Myometrial cell (primary cell): ENCODE measurements at places on chromosomes 16 and 17. TPM values are rescaled to one million over a fixed set of nuclear protein-coding genes. Genes with fewer than 3 reads are reported as not detected.

Gene QRICH2
- 0.18 and 0.58 TPM in 2 replicates for total RNA-seq

Gene FBRS
- total RNA-seq = 23.1 and 30.5 TPM in 2 replicates

Gene CDH16
- not detected in 2 replicates for total RNA-seq

Gene EXOSC6
- 15.6 and 20.2 TPM in 2 replicates for total RNA-seq

Gene PYY
- not detected in 2 replicates for total RNA-seq

Gene NPIPA8
- 4.9 TPM in 1 of 2 replicates, not detected in the other for total RNA-seq

Gene SYCE1L
- total RNA-seq = not detected in 2 replicates

Gene SNAI3
- not detected in 2 replicates for total RNA-seq

Gene ARL6IP1
- 253 and 343 TPM in 2 replicates for total RNA-seq

Gene ZG16
- not detected in 2 replicates for total RNA-seq

Gene CDH5
- 0.35 TPM in 1 of 2 replicates, not detected in the other for total RNA-seq

Gene TMEM100
- total RNA-seq = 1.4 and 1.9 TPM in 2 replicates

Gene CTRB2
- total RNA-seq = not detected in 2 replicates

Gene CSH2
- total RNA-seq = not detected in 2 replicates

Gene APOH
- total RNA-seq = not detected in 2 replicates

Gene ATP2C2
- total RNA-seq = not detected in 2 replicates

Gene SAMD14
- total RNA-seq = 1.2 and 1.4 TPM in 2 replicates

Gene HEATR9
- not detected in 2 replicates for total RNA-seq

Gene TUBD1
- 4.0 and 5.8 TPM in 2 replicates for total RNA-seq

Gene CCL17
- total RNA-seq = not detected in 2 replicates

Gene CLEC18B
- not detected in 2 replicates for total RNA-seq

Gene WNT9B
- not detected in 2 replicates for total RNA-seq

Gene SDR42E1
- 0.29 and 0.35 TPM in 2 replicates for total RNA-seq

Gene IGF2BP1
- 0.86 and 1.9 TPM in 2 replicates for total RNA-seq

Gene IGSF6
- not detected in 2 replicates for total RNA-seq

Gene SLC16A13
- total RNA-seq = 0.86 and 3.2 TPM in 2 replicates

Gene ITGA2B
- total RNA-seq = 0.86 TPM in 1 of 2 replicates, not detected in the other

Gene HOXB4
- 0.53 and 2.6 TPM in 2 replicates for total RNA-seq

Gene ABCA8
- total RNA-seq = 19.7 and 23.6 TPM in 2 replicates

Gene ARL5C
- total RNA-seq = not detected in 2 replicates

Gene TMEM88
- 0.18 TPM in 1 of 2 replicates, not detected in the other for total RNA-seq

Gene KRT33B
- under 0.01 TPM in 1 of 2 replicates, not detected in the other for total RNA-seq

Gene CA5A
- not detected in 2 replicates for total RNA-seq

Gene PDE6G
- 1.2 and 3.2 TPM in 2 replicates for total RNA-seq

Gene EVI2B
- total RNA-seq = 1.6 and 1.7 TPM in 2 replicates

Gene KRT9
- total RNA-seq = not detected in 2 replicates

Gene TK2
- total RNA-seq = 19.3 and 38.6 TPM in 2 replicates

Gene SPN
- not detected in 2 replicates for total RNA-seq

Gene TAOK2
- total RNA-seq = 36.9 and 38.3 TPM in 2 replicates

Gene SCNN1G
- under 0.01 TPM in 1 of 2 replicates, not detected in the other for total RNA-seq

Gene CD300A
- not detected in 2 replicates for total RNA-seq

Gene SCNN1B
- not detected in 2 replicates for total RNA-seq

Gene RPH3AL
- 5.3 and 6.9 TPM in 2 replicates for total RNA-seq

Gene RHBDF1
- total RNA-seq = 66.5 and 70.3 TPM in 2 replicates

Gene KRTAP9-4
- total RNA-seq = not detected in 2 replicates

Gene AIPL1
- not detected in 2 replicates for total RNA-seq

Gene MT3
- total RNA-seq = not detected in 2 replicates

Gene CACNB1
- total RNA-seq = 4.6 and 5.0 TPM in 2 replicates

Gene ZNF821
- total RNA-seq = 3.7 and 5.8 TPM in 2 replicates

Gene OSGIN1
- 2.3 and 3.5 TPM in 2 replicates for total RNA-seq

Gene MRPL12
- total RNA-seq = 80.1 and 94.3 TPM in 2 replicates

Gene TMEM220
- 2.9 and 4.6 TPM in 2 replicates for total RNA-seq

Gene CMTM2
- total RNA-seq = not detected in 2 replicates

Gene RMI2
- total RNA-seq = 15.6 and 21.4 TPM in 2 replicates

Gene LGALS9C
- total RNA-seq = not detected in 2 replicates

Gene NOD2
- total RNA-seq = not detected in 2 replicates

Gene ALOX12
- 0.18 TPM in 1 of 2 replicates, not detected in the other for total RNA-seq
